GM13977 (cell line): ENCODE measurements at places on chromosomes 11 and 22.
A peak's percentile ranks its signal among the peaks of the same experiment; 100 is the strongest.

DNA sequence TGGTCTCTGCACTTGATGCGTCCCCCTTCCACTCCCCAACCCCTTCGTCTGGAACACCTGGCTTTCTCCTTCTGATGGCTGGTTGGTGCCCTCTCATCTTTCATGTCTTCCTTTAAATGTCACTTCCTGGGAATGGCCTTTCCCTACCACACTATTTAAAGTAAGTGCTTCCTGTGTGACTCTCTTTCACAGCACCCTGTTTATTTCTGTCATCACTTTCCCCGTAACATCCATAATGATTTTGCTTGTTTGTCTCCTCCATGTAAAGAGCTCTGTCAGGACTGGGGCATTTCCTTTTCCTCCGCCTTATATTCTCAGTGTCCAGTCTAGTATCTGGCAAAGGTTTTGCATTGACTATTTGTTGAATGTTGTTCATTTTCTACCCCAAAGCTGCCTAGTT lies 143.0 kb downstream of the DBX1 start:
- no peak for DNase-seq

GRCh38 chr11:36292311-36292722 lies 3.1 kb upstream of the COMMD9 start:
- peak; percentile 73 for DNase-seq

DNA sequence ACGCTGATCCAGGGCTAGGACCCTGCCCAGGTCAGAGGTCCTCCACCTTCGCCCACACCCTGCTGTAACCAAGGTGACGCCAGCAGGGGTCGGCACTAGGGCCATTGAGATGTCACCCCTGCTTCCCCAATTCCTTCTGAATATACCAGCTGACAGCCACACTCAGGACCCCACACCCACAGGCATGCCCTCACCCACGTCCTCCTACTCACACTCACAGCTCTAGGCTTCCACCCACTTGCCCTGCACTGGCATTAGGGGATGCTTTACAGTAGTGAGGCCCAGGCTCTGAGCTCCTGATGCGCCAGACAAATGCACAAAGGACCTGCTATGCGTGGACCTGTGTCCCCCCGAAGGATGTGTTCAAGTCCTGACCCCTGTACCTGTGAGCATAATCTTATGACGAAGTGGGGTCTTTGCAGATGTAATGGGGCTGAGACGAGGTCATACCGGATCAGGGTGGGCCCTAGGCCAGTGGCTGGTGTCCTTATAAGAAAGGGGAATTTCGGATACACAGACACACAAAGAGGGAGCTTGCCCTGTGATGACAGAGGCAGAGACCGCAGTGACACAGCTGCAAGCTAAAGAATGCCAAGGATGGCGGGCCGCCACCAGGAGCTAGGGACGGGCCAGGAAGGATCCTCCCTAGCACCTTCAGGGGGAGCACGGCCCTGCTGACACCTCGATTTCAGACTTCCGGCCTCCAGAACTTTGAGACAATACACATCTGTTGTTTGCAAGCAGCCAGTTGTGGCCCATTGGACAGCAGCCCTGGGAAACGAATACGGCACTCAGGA lies 11.2 kb downstream of the WNT11 start:
- no peak for DNase-seq

GRCh38 chr22:26169315-26170111 lies at the start of gene SEZ6L:
Gene SEZ6L, plus strand, starts transcription at chr22:26169462. Its CDS starts 208 bp downstream, at chr22:26169670.
- DNase-seq: peak; percentile 60

GRCh38 chr11:102773386-102773785 lies 7.0 kb downstream of the MMP10 start:
- DNase-seq: no peak

DNA sequence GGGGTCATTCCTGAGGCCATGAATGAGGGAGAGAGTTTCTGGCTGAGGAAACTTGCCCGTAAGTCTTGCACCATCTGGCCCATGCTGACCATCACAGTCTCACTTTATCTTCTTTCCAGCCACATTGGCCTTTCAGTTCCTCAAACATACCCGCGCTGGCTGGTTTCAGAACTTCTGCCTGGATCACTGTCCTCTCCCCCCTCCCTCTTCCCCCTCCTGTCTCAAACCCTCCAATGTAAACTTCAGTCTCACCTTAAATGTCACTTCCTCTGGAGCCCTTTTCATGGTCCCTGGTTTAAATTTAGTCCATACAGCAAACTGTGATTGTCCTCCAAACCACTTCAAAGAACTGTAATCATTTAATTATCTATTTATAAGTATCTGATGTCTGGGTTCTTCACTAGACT lies 3.7 kb upstream of the TMEM109 start:
- peak; percentile 80 for DNase-seq

GRCh38 chr22:26374391-26375026 lies 54.6 kb upstream of the ASPHD2 start:
- no peak for DNase-seq

GRCh38 chr11:32893343-32894148 lies 935 bp downstream of the QSER1 start:
- DNase-seq: peak; percentile 79

- DNase-seq: no peak
Measured at GRCh38 chr11:45041596-45041995, 90.9 kb upstream of the TP53I11 start.

GRCh38 chr11:80592546-80592945 lies 1151.7 kb upstream of the TENM4 start:
- no peak for DNase-seq

DNA sequence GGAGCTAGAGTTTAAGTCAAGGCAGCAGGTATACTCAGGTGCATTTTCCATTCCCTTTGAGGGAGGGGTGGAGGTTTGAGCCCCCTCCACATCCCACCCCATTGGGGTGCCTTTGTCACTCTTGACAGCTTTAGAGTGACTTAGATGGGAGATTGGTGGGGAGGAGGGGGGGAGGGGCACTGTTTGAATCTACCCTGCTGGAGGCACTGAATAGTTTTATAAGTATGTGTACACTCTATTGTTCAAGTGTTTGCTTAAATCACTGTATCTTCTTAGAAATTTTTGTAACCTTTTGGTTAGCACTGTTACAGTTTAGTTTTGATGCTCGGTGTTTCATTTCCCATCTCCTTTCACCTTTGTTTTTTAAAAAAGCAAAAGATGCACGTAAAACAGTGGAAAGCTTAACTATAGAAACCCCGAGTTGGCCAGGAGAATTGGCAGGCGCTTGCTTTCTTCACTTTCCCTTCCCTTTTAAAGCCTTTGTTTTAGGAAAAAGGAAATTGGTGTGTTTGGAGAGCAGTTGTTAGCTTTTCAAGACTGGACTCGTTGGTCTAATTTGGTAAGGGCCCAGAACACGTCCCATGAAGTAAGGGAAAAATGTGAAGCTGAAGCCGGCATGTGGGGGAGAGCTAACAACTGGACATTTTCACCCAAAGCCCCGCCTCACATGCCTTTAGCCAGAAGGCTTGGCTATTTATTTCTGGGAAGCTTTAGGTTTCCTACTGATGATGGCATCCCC lies 42.8 kb downstream of the TNRC6B start:
- no peak for DNase-seq
